NCI-H1436 (cell line): ENCODE measurements at places on chromosomes 1 and 21.

- DNase-seq: no peak
Measured at GRCh38 chr1:202809597-202810159, 1.1 kb upstream of the PCAT6 start.

- DNase-seq: no peak
Measured at GRCh38 chr1:113662101-113662500, 97.2 kb downstream of the PHTF1 start.

GRCh38 chr1:225866061-225866837 is 15.9 kb downstream of the TMEM63A start:
- no peak for DNase-seq

DNA sequence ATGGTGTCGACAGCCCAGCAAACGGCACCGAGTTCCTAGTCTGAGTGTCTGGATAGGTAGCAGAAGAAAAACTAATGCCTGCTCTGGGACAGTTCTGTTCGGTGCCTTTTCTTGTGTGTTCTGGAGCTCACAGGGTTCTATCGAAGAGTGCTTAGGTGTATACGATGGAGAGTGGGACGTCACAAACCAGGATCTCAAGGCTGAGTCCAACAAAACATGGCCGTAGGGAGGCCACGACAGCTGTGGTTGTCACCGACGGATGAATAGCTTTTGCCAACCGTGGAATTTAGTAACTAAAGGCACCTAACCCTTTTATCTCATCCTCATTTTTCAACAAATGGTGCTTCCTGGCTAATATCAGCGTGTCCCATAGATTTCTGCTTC is 635 bp upstream of the SYNJ1 start:
- no peak for DNase-seq

GRCh38 chr1:50097021-50097679 is 11.6 kb upstream of the ELAVL4 start:
- DNase-seq: no peak

DNA sequence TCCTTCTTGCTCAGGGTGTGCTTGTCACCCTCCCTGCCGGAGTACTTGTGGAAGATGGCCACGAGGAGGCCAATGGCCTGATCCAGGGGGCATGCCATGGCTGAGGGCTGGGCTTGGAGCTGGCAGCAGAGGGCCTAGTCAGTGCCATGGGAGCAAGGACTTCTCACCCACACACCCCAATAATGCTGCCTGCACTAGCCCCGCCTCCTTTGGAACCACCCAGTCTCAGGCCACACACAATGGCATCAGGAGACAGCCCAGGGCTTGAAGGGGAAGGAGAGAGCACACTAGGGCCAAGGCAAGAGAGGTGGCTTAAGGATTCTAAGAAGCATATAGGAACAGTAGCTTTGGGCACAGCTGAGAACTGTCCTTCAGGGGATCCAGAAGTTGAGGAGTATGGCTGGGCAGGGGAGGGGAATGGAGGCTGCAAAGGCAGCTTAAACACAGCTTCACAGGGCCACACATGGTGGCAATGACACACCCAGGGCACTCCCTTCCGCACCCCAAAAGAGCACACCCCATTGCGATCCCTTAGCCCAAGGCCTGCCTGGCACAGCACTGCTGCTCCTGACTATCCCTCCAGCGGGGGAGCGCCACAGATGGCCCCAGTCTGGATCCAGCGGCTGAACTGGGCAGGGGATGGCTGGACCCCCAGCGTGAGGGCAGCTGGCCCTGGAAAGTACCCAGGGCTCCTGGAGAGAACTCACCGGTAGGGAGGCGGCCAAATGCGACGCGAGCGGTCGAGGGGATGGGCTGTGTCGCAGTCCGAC is at the start of gene S100A6:
Gene S100A6 (minus strand): TSS at position 750 of the 770 bp plus-strand sequence. CDS start 652 bp downstream, at position 98.
- no peak for DNase-seq

DNA sequence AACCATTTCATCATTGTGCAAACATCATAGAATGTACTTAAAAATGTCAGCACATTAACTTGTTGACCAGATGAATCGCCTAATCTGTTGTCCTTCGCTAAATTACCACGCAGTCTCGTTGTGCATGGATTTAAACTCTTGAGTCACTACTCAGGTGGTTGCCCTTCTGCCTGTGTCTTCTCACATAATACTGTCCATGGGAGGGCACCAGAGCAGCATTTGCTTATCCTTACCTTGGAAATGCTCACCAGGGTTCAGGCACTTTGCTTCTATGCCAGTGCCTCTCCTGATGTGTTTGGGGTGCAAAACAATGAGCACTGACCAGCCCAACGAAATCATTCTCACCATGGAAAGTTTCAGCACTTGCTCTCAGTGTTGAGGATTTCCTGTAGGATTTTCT is 559.9 kb downstream of the RWDD3 start:
- DNase-seq: no peak

DNA sequence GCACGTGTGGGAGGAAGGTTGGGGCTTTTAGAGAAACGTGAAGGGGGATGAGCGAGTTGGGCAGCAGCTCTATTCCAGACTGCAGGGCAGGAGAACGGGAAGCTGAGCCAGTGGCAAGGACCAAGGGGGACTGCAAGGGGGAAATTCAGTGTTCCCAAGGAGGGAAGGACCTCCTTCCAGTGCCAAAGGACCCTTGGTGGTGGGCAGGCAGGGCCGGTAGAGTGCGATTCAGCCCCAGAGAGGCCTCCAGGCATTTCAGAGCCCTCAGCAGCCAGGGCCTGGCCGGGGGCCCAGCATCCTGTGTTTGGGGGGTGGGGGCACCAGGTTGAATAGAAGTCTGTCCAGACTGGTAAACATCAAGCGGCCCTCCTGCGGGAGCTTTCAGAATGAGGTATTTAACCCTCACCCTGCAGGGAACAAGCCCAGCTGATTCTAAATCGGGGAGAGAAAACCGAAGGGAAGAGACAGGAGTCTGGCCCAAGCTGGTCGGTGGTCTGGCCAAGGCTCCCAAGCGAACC is 2.3 kb downstream of the COL9A2 start:
- no peak for DNase-seq

GRCh38 chr1:239558991-239559390 is 172.6 kb downstream of the CHRM3 start:
- DNase-seq: no peak

GRCh38 chr1:191348328-191348727 is 809.9 kb upstream of the RGS18 start:
- no peak for DNase-seq

DNA sequence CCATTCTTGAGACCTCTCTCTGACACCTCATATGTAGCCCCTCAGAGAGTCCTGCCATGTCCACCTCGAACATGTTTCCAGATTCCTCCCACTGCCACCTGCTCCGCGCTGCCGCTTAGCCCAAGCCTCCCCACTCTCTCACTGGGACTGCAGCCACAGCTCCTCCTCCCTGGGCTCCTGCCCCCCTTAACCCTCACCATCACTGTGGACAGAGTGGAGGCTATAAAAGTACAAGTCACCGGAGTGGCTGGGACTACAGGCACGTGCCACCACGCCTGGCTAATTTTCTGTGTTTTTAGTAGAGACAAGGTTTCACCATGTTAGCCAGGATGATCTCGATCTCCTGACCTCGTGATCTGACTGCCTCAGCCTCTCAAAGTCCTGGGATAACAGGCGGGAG is 77.0 kb downstream of the VWA5B1 start:
- no peak for DNase-seq

- DNase-seq: no peak
Measured at GRCh38 chr1:192506741-192507155, 68.8 kb upstream of the RGS1 start.

- DNase-seq: no peak
Measured at GRCh38 chr1:204132718-204133117, 19.1 kb downstream of the ETNK2 start.

DNA sequence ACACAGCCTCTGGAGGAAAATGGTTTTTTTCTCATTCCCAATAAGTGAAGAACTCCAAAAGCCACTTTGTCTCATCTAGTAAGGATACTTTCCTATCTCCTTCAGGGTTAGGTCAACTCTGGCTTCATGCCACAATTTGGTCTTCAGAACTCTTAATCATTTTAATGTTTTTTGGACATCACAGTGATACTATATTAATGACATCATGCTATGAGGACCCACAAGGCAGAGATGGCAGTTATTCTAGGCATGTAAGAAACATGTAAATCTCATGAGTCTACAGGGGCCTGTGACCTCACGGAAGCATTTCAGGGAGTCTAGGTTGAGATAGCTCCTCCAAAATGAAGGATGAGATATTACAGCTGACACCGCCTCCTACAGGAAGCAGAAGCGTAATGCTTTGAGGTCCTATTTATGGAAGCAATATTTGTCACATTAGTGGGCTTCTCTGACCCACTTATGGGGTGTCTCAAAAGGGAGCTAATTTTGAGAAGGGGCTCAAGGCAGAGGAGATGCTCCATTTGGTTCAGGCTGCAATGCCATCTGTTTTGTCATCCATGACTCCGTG is 5.0 kb upstream of the GPR137B start:
- no peak for DNase-seq

GRCh38 chr1:156498432-156499193 is 2.0 kb downstream of the MEF2D start:
- DNase-seq: no peak

GRCh38 chr1:10730985-10731384 is 65.5 kb downstream of the CASZ1 start:
- DNase-seq: no peak

DNA sequence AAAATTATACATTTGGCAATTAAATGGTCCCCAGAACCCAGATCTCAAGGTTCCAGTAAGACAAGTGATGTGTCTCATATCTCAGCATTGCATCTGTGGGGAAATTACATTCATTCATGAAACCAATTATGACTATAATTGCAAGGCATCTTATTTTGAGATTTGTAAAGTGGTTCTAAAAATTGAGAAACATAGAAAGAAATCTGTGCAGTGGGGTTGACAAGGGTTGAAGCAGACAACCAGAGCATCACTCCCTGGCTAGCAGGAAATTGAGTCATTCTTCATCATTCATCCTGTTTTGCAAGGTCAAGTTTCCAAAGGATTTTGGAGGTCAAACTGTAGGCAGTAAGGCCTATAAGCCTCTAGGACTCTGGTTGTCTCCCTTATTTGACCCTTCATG is 25.1 kb upstream of the MROH9 start:
- no peak for DNase-seq

DNA sequence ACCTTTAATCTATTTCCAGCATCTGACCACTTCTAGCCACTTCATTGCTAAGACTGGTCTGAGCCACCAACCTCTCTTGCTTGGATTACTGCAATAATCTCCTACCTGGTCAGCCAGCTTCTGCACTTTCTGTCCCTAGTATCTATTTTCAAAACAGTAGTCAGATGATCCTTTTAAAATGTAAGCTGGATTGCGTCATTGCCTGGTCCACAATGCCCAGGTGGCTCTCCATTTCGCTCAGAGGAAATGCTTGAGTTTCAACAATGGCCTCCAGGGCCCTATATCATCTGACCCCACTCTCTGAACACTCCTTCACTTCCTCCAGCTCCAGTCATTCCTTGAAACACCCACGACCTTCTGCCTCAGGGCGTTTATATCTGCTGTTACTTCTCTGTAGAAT is 2.3 kb downstream of the FYB2 start:
- DNase-seq: no peak

- DNase-seq: no peak
Measured at GRCh38 chr21:14275702-14276205, 59.8 kb downstream of the RBM11 start.

DNA sequence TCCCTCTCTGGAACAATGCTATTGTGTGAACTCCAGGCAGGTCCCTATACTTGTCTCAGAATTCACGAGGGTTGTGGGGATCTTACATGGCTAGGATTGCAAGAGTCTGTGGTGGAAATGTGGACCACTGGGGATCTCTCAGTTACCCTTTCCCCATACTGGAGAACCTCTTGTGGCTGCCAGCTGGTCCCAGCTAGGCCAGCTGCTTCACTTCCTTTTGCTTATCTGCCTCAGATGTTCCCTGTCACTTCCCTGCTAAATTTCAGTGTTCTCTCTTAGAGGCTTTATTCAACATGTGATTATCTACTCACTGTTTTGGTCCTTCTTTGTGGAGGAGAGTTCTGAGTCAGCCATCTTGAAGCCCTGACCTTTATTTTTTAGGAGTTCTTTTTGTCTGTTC is 75.9 kb upstream of the SAMD13 start:
- DNase-seq: no peak

GRCh38 chr1:165927169-165927568 is 99.8 kb downstream of the UCK2 start:
- DNase-seq: no peak

- DNase-seq: no peak
Measured at GRCh38 chr1:203512848-203513584, 19.1 kb downstream of the OPTC start.

- no peak for DNase-seq
Measured at GRCh38 chr1:1430114-1430982, 5.1 kb upstream of the VWA1 start.
